ENCODE measurements at places on chromosomes 1 and 21.

- DNase-seq = no peak
Observed at GRCh38 chr1:170560681-170561285, 28.8 kb downstream of the GORAB start.

GRCh38 chr1:229040630-229041358 lies 230.1 kb upstream of the RAB4A start:
- DNase-seq = no peak

DNA sequence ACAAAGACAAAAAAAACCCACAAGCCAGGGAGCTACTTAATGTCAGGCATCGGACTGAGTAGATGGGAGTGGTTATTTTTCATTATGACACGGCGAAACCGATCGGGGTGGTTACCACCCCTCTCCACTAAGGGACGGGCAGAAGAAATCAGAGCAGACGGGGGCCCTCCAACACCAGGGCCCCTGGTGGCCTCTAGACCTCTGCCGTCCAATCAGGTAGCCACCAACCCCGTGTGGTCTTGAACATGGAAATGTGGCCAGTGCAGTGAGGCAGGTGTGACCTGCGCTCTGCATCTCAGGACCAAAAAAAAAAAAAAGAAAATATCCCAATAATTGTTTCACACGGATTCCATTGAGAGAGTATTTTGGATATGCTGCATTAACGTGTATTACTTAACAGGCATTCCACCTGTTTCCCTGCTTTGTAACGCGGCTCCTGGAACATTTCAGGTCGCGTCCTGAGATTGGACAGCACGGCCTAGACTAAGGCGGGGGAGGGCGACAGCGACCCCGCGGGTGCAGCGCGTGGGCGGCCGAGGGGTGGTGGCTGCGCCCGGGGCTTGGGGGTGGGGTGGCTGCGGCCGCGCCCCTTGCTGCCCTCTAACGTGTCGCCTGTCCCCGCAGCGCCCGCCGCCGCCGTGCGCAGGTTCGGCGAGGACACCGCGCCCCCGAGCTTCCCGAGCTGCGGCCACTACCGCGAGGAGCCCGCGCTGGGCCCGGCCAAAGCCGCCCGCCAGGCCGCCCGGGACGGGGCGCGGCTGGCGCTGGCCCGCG lies 48.3 kb downstream of the SIM2 start:
- no peak for DNase-seq

DNA sequence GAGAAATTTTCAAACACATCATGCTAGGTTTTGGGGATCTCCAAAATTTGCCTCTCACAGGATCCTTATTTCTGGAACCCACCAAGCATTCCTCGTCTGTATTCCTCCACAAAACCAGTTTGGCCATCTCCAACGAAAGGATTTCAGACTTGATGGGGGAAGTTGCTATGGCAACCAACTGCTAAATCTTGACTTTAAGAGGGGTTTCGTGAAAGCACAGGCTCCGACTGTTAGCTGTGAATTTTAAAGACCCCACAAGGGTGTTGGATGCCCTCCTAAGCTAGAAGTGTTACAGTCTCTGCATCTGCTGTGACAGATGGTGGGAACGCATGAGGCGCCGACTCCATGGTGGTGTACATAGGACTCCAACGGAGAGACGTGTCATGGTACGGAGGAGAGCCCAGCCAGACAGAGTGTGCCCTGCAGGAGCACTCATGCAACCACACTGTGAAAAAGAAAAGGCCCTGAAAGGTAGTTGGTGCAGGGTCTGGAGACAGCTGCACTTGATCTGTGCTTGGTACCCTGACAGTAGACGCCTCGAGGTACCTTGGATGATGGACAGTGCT lies 147.1 kb downstream of the ASTN1 start:
- no peak for DNase-seq

DNA sequence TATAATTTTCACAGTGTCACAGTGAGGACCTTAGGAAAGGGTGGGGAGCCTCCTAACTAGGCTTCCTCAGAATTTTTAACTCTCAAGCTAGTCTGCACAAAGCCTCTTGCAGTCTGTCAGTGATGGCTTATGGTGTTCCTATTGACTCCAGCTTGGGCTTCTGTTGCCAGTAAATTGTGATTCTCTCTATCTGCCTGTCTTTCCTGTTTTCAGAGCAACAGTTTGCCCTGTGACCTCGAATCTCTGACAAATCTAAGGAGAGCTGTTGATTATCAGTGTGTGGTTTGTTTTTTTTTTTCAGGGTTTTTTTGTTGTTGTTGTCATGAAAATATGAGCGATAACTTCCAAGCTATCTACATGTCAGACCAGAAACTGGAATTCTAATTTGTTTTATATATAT lies 423.2 kb upstream of the B3GALT2 start:
- DNase-seq = no peak

GRCh38 chr1:225973158-225973557 lies 26.0 kb downstream of the SDE2 start:
- DNase-seq = no peak

GRCh38 chr21:44380876-44381275 lies 27.5 kb downstream of the TRPM2 start:
- DNase-seq = no peak

DNA sequence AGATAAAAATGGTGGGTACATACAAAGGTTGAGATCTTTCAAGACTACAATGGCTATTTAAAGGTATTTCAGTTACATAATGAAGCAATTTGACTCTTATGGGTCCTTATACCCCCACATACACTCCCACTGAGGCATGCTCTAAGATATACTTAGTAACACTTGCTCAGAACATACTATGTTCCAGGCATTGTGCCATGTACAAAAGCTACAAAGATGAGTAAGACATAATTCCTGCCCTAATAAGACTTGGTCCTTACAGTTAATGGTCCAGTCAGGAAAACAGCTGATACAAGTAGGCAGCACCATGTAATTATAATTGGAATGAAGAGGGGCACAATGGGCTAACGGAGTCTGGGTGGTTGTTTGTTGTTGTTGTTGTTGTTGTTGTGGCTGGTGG lies 166.7 kb upstream of the BEND5 start:
- no peak for DNase-seq

- no peak for DNase-seq
Observed at GRCh38 chr1:75273110-75273509, 138.9 kb downstream of the LHX8 start.

DNA sequence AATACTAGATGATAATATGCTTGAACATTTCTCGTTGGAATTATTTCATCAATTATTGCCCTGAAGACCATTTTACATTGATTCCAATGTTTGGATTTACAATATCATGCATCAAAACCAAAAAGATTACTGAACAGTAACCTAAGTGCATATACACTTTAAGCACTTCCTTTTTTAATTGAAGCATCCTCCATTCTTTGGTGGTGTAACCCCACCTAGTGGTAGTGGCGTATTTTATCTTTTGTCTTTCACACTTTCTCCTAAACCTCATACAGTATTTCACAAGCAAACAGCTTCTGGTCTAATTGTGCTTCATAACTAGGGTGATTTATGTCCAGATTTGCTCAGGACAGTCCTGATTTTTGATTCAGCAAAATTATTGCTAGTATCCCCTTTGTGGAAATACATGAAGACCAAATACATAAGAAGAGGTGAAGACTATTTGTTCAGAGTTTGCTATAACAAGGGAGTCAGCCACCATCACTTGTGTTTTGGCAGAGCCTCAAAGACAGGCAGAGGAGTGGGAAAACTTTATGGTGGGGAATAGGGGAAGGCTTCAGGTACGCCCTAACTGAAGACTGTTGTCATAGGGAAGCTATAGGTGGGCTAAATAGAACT lies 3.4 kb upstream of the NVL start:
- DNase-seq = no peak

- no peak for DNase-seq
Observed at GRCh38 chr1:41528106-41528505, 43.6 kb upstream of the EDN2 start.

DNA sequence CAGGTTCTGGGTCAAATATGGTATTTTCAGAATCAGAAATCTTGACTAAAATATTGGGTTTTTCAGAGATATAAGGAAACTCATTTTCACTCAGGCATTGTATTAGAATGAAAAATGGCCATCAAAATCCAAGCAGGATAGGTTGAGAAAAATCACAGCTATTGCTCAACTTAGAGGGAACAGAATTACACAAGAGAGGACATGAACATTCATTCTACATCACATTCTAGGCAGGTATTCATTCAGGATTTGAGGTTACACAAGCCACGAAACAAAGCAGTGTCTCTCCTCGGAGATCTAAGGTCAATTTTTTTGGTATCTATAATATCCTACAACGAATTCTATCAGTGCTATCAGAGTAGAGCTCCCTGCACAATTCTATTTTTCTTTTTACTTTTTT lies 163.6 kb upstream of the HP1BP3 start:
- DNase-seq = no peak

DNA sequence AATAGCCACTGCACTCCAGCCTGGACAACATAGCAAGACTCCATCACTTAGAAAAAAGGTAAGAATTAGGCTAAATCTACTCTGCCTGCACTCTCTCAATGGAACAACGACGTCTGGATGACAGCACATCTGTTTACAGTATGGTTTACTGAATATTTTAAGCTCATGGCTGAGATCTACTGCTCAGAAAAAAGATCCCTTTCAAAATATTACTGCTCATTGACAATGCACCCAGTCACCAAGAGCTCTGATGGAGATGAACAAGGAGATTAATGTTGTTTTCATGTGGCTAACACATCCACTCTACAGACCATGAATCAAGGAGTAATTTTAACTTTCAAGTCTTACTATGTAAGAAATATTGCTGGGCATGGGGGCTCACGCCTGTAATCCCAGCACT lies 58.0 kb downstream of the SLC27A3 start:
- no peak for DNase-seq

DNA sequence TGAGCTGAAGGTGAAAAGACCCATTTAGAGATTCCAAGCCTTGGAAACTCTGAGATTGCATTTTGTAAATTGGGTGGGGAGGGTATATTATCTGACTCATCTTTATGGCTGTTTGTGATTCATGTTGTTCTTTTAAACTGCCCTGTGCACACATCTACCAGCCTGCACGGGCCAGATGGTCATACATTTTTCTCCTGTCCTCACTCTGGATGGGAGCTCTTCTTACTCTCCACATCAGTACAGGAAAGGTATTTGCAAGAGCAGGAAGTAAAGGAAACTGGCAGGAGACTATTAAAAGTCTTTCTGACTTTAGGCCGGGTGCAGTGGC lies 14.3 kb upstream of the NMNAT2 start:
- no peak for DNase-seq

GRCh38 chr1:45820788-45821187 lies 17.4 kb downstream of the MAST2 start:
- no peak for DNase-seq

GRCh38 chr1:160911441-160911840 lies 26.5 kb upstream of the ITLN1 start:
- DNase-seq = no peak

DNA sequence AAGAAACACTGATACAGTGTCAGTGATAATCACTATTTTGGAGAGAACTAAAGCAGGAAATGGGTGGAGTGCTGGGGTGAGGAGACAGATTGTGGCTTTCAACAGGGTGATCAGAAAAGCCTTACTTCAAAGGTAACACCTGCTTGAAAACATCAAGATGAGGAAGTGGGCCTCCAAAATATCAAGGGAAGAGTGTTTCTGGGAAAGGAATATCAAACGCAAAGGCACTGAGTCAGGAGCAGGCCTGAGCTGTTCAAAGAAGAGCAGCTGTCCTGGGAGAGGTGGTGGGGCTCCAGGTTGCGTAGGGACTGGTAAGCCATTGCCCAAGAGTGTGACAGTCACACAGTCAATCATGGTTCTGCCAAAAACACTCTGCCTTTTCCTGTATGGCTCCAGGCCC lies 47.1 kb upstream of the ATP1A1 start:
- DNase-seq = no peak

DNA sequence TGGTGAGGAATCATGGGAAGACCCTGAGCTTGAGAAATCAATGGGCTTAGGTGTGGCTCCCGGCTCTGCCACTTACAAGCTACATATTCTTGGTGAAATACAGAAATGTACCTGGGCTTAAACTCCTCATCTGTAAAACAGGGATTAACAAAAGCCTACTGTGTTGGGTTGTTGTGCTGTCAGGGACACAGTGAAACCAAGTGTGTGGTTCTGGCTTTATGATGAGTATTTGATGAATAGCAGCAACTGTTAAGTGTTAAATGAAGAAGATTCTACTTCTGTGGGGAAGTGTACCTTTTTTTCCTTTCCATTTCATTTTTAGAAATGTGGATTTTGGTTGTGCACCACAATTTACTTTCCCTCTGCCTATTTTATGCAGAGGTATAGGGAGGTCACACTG lies 41.1 kb upstream of the DUSP10 start:
- DNase-seq = no peak

DNA sequence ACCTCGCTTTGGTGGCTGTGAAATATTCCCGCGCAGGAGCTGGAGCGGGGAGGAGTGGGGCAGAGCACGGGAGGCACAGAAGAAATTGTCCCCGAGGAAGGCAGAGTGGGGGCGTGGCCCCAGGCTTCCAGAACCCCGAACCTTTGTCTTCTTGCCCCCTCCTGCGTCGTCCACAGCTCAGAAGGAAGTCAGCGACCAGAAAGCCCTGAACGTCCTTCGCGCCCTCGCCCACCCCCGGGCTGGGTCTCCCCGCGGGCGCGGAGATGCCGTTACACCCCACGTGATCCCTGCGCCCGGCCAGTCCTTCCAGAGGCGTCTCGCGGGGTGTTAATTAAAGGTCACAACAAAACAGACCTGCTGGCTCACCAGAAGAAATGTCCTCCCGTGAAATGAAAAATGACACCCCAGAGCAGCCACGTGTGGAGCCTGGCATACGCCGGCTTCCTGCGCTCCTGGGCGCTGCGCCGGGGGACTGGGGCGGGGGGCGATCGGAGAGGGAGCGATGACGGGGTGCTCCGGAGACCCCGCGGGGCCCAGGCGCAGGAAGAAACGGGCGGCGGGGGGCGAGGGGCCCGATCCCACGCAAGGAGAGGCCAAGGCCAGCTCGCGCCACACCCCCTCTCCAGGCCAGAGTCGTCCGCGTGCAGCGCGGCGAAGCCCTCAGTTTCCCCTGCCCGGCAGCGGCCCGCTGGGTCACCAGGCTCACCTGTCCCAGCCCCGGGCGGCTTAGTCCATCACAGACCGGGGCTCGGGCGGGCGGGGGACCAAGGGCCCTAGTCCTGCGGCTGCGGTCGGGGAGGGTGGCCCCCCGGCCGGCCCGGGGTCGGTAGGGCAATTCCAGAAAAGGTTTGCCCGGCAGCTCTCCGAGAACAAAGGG lies 995 bp upstream of the KIF26B start:
- DNase-seq = peak; percentile 62
